ENCODE measurements at places on chromosomes 5 and 9. TPM values are rescaled to one million over a fixed set of nuclear protein-coding genes. Genes with fewer than 3 reads are reported as not detected.

The NTRK2 gene
- 56.7 TPM for total RNA-seq

The IL5 gene
- total RNA-seq, result not detected

The RICTOR gene
- 122 TPM for total RNA-seq

The PCSK1 gene
- 0.37 TPM for total RNA-seq

The TAF11L10 gene
- total RNA-seq, result not detected

The JAKMIP2 gene
- total RNA-seq, result 4.5 TPM

The CDKN2A gene
- 0.85 TPM for total RNA-seq

The APBA1 gene
- 12.4 TPM for total RNA-seq

The BRIX1 gene
- 36.7 TPM for total RNA-seq

The AJM1 gene
- total RNA-seq, result 0.69 TPM

The AKNA gene
- 21.2 TPM for total RNA-seq

The NTNG2 gene
- total RNA-seq, result 2.8 TPM

The WDR31 gene
- 1.7 TPM for total RNA-seq

The RGP1 gene
- total RNA-seq, result 12.1 TPM

The RAB24 gene
- 9.7 TPM for total RNA-seq

The SLCO6A1 gene
- total RNA-seq, result not detected

The RASEF gene
- 10.9 TPM for total RNA-seq

The ELAVL2 gene
- total RNA-seq, result 14.8 TPM

The FOXE1 gene
- not detected for total RNA-seq

The LCN15 gene
- not detected for total RNA-seq

The TRIP13 gene
- total RNA-seq, result 8.7 TPM

The ADAMTSL2 gene
- total RNA-seq, result 2.2 TPM

The CYLC2 gene
- not detected for total RNA-seq

The UBE2B gene
- 80.4 TPM for total RNA-seq

The LECT2 gene
- total RNA-seq, result not detected

The PCDHA7 gene
- 0.26 TPM for total RNA-seq

The ZDHHC11 gene
- total RNA-seq, result 9.3 TPM

The BAAT gene
- not detected for total RNA-seq

The GZMA gene
- total RNA-seq, result 1.4 TPM

The ADAMTS6 gene
- total RNA-seq, result 23.1 TPM

The HMCN2 gene
- total RNA-seq, result 15.9 TPM

The SHISAL2B gene
- not detected for total RNA-seq

The ADAMTS12 gene
- 28.8 TPM for total RNA-seq

The HTR1A gene
- total RNA-seq, result not detected

The OR1J2 gene
- total RNA-seq, result not detected

The MYOZ3 gene
- 3.2 TPM for total RNA-seq

The CTXN3 gene
- 1.1 TPM for total RNA-seq

The GBGT1 gene
- total RNA-seq, result 5.8 TPM

The ASPN gene
- total RNA-seq, result 298 TPM

The FOXD4L5 gene
- 0.05 TPM for total RNA-seq

The KIAA1958 gene
- 11.3 TPM for total RNA-seq

The LCNL1 gene
- 0.11 TPM for total RNA-seq
